ENCODE measurements at places on chromosomes 1 and 21.

DNA sequence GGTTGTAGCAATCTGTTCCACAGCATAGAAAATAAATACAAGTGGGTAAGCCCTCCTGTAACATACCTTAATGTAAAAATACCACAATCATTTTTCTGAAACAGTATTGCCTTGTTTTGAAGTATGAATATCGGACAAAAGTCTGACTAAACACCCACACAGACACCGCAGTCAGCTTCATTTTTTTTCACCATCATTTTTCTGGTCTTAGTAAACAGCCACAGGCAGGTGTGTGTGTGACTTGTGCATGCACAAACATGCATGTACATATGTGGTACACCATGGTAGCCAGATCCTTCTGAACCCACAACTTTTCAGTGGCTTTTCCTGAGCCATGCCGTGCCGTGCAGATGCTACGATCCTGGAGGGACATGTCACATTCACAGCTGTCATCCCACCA, 261.7 kb downstream of the PCP4 start:
- DNase-seq, result no peak

DNA sequence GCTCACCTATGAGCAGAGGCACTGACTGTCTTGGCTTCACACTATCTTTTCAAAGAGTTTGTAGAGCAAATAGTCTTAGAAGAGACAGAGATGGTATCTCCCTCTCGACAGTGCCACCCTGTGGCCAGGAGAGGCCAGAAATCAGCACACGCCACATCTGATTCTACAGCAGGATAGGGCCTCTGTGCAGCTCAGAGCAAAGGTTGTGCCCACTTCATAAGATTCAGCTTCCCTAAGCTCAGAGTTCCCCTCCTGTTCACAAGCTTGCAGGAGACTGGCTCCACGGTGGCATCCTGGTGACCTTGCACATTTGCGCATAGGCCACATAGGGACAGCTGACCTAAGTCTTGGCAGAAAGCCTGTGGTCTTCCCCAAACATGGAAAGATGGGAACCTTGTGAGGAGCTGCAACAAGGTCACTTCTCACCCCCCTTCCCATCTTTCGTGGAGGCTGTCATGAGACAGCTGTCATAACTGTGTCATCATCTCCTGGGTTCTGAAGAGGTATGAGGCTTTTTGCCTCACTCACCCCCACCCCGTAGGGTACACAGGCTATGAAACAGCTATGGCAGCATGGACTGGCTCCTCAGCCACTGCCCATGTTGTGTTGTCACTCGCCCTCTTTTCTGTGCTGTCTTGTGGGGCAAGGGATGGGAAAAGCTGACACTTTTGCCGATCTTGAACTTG, 3.0 kb downstream of the ITLN2 start:
- DNase-seq, result peak; percentile 67

- peak; percentile 35 for DNase-seq
These were observed 2.3 kb downstream of the ANP32E start for GRCh38 chr1:150233359-150234308.

GRCh38 chr1:157652859-157653493, 47.6 kb downstream of the FCRL3 start:
- no peak for DNase-seq

- no peak for DNase-seq
These were observed 835 bp downstream of the C1orf52 start for GRCh38 chr1:85258536-85259117.

GRCh38 chr1:232123775-232124659, 497.4 kb downstream of the DISC1 start:
- DNase-seq, result peak; percentile 3

GRCh38 chr1:18644446-18644845, 13.8 kb downstream of the PAX7 start:
- DNase-seq, result no peak

- no peak for DNase-seq
These were observed 33.6 kb downstream of the PGBD5 start for GRCh38 chr1:230392536-230392909.

DNA sequence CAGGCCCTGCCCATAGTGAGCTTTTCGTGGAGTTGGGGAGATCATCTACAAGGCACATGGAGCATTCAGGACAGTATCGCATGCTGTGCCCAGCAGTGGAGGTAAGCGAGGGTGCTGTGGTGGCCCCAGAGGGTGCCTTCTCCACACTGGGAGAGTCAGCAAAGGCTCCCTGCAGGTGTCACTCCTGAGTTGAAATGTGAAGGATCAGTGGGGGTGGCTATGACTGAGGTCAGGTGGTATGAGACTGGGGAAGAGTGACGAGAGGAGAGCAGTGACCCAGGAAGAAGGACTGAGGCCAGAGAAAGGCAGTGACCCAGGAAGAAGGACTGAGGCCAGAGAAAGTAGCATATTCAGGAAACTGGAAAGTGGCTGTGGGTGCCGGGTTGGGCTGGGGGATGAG, 53.0 kb downstream of the SPAG17 start:
- no peak for DNase-seq

DNA sequence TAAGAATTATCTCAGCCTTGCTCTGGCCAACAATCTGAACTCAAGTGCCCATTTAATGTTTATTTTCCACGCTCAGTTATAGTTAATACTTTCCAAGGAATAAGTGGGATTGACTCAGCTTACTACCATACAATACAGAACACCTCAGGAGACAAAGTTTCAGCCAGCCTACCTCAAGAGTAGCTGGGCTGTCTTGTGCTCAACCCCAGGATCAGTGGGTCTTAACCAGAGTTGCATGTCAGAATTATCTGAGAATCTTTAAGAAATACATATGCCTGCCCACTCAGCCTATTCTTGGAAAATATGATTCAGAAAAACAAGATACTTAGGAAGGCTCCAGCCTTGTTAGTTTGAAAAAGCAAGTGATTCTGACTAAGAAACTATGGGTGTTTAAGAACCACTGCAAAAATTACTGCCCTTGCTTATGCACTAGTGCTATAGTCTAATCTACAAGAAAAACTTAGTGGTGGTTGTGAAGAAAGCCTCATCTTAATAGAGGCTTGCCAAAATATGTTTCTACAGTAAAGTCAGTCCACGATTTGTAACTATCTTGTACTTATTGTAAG, 20.4 kb downstream of the CDC7 start:
- DNase-seq, result peak; percentile 34

DNA sequence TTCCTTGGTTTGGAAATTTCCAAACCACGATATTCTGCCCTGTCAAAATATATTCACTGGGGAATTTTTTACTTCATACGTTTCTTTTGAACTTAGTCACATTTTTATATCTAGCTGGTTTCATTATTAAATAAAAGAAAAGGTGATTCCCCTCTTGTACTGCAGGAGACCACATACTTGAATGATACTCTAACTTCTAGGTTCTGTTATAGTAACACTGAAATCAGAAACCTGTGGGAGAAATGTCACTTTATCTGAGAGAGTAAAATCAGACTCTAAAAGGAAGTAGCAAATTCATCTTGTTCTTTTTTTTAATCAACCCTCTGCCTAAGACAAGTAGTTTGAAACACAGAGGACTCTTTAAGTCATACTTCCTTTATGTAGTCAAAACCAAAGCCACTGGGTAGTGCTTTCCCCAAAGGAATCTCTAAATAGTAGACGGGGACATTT, 34.4 kb downstream of the MRPL39 start:
- peak; percentile 85 for DNase-seq

DNA sequence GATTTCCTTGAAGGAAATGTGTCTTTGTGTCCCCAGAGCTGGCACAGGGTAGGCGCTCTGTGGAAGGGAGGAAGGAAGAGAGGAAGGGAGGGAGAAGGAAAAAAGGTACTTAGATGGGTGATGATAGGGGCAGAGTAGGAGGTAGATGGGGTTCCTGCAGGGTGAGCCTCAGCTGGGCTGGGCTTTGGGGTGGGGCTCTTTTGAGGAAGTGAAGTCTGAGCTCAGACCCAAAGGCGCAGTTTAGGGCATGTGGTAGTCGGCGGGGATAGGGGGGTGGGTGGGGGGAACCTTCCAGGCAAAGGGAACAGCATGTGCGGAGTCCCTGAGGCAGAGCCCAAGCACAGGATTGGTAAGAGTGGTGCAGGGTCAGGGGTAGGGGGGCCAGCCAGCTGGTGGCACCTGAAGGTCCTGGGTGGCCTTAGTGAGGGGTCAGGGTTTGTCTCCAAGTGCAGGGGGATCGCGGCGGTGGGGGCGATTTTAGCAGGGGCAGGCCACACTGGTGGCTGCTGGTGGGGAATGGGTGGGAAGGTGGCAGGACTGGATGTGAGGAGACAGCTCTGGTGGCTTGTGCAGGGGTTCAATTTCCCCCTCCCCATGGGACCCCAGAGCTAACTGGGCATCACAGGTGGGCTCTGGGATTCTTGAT, 8.4 kb upstream of the HTR6 start:
- no peak for DNase-seq

- DNase-seq, result no peak
These were observed 93.8 kb upstream of the CCDC190 start for GRCh38 chr1:162954824-162955223.

DNA sequence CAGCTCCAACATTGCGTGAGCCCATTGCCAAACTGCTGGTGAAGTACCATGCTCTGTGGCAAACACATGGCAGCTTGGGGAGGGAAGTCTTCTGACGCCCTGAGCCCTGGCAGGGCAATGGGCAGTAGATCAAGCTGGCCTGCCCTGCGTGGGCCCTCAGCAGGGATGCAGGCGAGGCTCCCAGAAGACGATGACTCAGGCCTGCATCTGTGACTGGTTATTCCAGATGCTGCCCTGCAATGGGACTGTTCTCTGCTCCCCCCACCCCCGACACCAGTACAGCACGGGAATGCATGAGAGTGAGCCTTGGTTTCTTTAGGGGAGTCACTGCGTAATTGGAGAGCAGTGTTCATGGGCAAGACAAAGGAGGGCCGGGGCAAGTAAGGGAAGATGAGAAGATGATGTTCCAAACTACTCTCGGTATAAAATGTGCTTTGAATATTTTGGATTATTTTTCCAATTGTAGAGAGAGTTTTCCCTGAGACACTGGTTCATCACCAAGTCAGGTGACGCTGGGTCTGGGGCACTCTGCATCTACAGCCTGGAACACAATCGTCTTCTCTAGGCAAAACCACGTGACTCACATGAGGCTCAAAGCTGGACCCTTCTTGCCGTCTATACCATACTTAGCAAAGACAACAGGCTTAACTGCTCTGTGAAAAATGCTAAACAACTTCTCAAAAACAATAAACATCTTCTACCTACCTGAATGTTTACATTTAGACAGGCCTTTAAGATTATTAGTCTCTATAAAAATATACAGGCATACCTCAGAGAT, 9.0 kb upstream of the C1orf198 start:
- DNase-seq, result no peak
